Skeletal muscle cell (primary cell): ENCODE measurements at places on chromosomes 5 and 9.

- DNase-seq, result no peak
Measured at GRCh38 chr9:91835216-91835615, 114.8 kb downstream of the ROR2 start.

DNA sequence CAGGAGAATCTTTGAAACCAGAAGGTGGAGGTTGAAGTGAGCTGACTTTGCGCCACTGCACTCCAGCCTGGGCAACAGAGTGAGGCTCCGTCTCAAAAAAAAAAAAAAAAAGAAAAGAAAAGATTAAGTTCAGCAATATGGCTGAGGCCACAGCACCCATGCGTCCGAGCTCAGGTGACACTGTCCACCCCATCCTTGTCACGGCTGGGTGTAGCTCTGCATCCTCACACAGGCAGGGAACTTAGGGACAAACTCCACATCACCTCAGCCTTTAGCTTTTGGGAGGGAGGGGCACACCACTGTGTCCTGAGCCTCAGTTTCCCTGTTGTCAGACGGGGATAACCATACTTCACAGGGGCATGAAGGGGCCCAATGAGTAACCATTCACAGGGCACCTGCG lies 15.5 kb downstream of the FGD3 start:
- no peak for DNase-seq

DNA sequence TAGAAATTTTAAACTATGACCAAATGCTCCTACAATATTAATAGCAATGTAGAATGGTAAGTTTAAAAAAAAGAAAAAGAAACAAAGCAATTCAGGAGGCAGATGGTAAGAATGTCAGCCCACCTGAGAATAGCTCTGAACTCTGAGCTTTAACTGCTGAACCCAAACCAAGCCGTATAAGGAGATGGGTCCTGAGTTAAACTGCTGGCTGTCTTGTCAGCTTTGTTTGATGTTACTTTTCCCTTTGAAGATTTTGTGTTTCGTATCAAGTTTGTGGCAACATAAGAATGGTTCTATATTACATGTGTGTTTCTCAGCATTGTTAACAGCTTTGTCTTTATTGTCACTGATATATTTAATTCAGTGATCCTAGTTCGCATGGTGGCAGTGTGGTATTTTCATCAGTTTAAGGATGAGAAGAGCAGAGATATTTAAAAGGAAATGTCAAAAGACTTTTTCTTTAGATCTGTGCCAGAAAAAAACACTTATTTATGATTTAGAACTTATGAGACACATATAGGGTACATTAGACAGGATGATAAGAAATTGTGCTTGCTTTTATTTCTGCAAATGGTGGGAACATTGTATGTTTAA lies 390.1 kb downstream of the CCDC171 start:
- no peak for DNase-seq

GRCh38 chr9:31028137-31028536 lies 1356.3 kb upstream of the ACO1 start:
- no peak for DNase-seq

DNA sequence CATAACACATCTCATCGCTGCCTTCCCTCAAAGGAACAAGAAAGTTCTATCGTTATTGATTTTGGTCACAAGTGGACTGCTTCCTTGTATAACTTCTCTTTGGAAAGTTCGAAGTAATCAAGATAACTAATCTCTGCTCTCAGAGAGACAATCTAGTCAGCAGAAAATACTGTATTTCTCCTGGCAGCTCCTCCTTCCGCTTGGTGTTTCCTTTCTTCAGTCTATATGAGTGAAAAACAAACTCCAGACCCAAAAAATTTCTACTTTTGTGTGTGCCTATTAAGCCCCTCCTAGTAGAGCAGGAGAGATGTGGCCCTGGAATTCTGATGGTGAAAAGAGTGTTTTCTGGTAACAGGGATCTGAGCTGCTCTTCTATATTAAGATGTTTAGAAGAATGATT lies 24.5 kb downstream of the OSTF1 start:
- no peak for DNase-seq

- no peak for DNase-seq
Measured at GRCh38 chr9:133437753-133438531, 15.8 kb downstream of the ADAMTS13 start.

- DNase-seq, result no peak
Measured at GRCh38 chr5:61263072-61263471, 69.0 kb upstream of the ZSWIM6 start.

DNA sequence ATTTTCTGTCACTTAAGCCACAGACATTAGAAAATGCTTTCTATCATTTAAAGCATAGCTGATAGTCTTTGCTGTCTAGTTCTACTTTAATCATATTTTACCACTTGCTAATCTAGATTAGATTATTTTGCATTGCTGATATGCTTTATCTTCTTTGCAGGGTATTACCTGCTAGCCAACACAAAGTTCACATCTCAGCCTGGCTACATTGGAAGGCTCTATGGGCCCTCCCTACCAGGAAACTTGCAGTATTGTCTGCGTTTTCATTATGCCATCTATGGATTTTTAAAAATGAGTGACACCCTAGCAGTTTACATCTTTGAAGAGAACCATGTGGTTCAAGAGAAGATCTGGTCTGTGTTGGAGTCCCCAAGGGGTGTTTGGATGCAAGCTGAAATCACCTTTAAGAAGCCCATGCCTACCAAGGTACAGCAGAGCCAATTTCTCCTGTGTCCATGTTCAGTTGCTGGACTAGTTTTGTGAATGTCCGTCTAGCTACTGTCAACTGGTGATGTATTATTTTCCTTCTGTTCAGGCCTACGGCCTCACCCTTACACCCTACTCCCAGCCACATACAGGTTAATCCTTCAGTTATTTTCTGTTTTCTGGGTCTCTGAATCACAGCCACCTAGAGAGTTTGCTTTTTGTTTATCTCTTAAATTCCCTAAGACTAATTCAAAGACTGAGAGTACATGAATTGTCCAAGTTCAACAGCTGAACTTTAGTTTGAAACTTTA lies 99.9 kb downstream of the MAMDC2 start:
- DNase-seq, result no peak

DNA sequence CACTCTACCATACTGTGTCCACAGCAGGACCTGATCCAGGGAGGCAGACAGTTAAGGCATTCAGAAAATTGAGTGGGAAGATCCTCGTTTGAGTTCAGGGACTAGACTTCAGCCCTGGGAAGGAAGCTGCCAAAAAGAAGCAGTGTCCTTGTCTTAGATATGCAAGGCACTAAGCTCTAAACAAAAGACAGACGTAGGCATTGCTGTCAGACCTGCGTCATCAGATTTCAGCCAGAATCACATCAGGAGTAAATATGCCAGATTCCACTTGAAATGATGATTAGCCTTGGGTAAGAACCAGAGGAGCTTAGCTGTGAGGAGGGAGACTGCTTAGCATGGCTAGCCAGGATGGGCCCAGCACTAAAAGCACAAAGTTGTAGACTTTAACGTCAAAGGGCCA lies 56.7 kb downstream of the MAMDC2 start:
- no peak for DNase-seq

- DNase-seq, result no peak
Measured at GRCh38 chr9:130931508-130932254, 7.4 kb downstream of the FIBCD1 start.

GRCh38 chr5:125005266-125005665 lies 258.8 kb upstream of the ZNF608 start:
- DNase-seq, result no peak

DNA sequence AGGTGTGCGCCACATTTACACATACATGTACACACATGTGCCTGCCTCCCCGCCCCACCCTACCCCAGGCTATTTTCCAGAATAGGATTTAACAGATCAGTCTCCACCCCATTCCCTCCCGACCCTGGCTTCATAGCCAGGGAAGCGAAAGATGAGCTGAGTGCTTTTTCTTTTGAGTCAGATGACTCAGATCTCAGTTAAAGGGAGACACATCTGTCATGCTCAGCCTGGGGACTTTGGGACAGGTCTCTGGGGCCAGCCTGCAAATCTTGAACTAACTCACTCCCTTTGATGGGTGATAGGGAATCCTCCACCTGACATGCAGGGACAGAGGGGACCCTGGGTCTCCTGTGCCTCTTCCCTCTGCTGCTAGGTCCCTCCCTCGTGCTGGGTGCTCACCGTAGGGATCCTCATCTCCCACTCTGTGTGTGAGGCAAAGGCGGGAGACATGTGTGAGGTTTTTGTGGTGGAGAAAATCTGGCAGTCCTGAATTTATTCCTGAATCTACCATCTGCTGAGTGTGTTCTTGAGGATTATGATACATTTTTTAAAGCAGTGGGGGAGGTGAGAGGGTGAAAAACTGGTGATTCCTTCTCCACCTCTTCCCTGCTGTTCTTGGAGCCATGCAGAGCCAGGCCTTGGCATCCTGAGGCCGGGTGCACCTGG lies 37.7 kb downstream of the NEUROG1 start:
- no peak for DNase-seq

GRCh38 chr9:114181607-114182409 lies 26.5 kb downstream of the COL27A1 start:
- no peak for DNase-seq

- DNase-seq, result no peak
Measured at GRCh38 chr5:14066326-14066725, 76.8 kb upstream of the TRIO start.

GRCh38 chr9:346111-346571 lies 131.5 kb downstream of the DOCK8 start:
- peak; percentile 52 for DNase-seq

GRCh38 chr9:91783411-91783810 lies 166.6 kb downstream of the ROR2 start:
- no peak for DNase-seq

DNA sequence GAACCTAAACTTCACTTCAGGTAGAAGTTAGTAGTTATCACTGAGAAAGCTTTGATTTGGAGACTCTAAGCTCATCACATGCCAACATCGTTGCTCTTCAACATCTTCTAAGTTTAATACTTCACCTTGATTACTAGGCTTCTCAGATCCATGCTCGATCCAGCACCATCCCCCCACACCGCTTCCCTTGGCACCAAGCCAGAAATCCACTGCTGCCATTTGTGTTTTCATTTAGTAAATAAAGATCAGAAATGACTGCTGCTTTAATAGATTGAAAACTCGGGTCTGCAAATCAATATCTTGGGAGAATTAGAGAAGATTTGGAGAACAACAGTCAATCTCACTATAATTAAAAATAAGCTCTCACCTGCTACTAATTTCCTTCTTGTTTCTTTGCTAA lies 214.7 kb upstream of the NR4A3 start:
- DNase-seq, result no peak
